ENCODE measurements at places on chromosomes 4 and X. TPM values are rescaled to one million over a fixed set of nuclear protein-coding genes. Genes with fewer than 3 reads are reported as not detected.

GRCh38 chrX:99051639-99052038 lies 1358.4 kb downstream of the PCDH19 start:
- DNase-seq, result no peak

DNA sequence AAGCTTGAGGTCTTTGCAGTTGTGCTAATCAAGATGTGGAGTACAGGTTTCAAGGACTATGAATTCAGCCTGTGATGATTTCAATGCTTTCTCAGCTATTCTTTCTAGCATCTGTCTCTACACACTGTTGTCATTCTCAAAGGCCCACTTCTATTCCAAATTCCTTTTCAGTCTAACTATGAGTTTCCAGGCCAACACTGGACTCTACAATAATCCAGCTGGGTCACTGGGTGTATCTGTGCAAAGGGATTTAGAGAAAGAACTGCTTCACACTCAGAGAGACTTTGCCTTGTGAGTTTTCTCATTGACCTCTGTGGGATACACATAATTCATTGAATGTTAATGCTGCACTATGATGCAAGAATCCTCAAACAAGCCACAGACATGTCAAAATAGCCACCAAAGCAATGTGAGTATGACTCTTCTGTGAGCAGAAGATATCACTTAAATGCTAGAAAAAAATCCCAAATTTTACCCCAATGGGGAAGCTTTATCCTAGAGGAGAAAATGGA lies 171.8 kb upstream of the CLNK start:
- DNase-seq, result no peak

DNA sequence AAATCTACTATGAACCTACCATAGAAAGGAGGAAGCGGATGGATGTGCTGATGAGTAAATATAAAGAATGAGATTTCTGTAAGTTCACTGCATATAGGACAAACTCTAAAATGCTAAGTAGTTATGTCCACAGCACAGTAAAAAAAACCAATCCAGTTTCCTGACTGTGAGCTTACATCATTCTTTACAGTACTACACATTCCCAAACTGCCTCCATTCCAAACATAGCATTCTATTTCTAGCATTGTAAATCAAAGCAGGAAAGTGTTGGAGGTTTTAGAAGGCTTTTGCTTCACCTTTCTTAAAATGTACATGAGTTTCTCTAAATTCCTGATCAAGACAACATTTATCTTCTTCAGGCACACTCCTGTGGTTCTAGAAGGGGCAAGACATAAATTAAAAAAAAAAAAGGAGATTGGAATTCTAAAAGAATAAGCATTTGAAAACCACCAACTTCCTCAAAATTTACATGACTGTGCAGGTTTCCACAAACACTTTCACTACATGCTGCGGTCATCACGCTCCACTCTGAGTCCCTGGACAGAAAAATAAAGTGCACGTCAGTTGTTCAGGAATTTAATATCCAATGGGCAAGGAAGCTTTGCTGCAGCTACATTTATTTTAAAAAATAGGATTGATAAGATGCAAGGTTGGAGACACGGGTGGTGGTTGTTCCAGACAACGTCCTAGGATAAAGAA lies 297.6 kb upstream of the STS start:
- DNase-seq, result no peak

DNA sequence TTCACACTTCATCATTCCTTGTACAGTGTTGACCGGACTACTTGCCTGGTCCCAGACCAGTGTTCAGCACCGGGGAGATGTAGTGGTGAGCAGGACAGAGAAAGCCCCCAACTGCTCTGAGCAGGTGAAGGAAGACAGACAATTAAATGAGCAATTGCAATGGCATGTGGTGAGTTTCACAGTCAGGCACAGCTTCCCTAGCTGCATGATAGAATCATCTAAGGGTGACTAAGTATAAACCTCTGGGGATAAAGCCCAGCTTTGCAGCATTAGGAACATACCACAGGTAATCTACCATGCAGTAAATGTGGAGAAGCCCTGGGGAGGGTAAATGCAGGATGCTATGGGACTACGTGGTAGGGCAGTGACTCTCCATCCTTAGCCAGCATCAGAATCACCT lies 47.8 kb downstream of the TMA16 start:
- no peak for DNase-seq

The PAGE2B gene
- not detected for total RNA-seq

DNA sequence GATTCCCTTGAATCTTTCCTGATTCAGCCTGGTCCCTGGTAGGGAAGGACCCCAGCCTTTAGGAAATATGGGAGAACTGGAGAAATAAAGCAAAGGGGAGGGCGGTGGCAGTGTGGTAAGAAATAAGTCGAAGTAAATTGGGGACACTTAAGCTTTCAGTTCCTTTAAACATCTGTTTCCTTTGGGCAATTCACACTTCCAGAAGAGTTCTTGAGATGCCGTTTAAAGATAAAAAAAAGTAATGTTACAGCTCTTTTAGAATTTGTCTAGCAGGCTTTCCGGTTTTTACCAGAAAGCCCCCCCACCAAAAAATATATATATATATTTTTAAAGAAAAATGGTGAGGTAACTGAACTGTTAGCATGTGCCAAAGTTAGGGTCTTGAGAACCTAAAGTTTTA lies 46.6 kb downstream of the TSPAN7 start:
- DNase-seq, result no peak

Measured in activated CD8-positive, alpha-beta T cell treated with anti-CD3 and anti-CD28 coated beads for 36 hours (primary cell).